ENCODE measurements at places on chromosomes 6 and 20.
A peak's percentile ranks its signal among the peaks of the same experiment; 100 is the strongest.

- DNase-seq = peak; percentile 63
Observed at GRCh38 chr6:32668226-32668747, 1.8 kb upstream of the HLA-DQB1 start.

DNA sequence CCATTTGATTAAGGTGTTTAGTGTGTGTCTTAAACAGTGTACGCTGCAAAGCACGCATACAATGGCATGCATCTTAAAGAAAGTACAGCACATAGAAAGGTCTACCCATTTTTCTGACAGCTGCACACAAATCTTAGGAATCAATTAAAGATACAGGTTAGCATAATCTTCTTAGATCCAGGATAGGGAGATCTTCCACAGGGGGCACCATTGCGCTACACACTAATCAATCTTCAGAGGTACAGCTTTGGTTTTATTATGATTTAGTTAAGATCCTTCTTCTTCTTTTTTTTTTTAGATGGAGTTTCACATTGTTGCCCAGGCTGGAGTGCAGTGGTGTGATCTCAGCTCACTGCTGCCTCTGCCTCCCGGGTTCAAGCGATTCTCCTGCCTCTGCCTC, 63.7 kb upstream of the BEND3 start:
- DNase-seq = no peak

- no peak for DNase-seq
Observed at GRCh38 chr20:59743767-59744485, 139.6 kb downstream of the PHACTR3 start.

DNA sequence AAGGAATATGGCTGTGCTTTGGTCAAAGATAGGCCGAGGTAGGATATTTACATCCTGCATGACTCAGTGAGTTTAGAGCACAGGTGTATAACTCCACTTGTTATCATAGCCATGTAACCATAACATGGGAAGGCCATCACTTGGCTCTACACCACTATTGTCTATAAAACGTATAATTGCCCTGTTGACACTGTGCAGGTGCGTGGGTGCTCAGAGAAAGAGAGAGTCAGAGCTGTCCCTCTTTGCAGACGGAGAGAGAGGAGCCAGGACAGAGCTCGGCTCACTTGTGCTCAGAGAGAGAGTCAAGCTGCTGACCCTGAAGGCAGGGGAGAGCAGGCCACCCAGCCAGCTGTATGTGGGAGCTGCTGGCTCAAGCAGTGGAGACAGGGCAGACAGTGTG, 46.0 kb downstream of the OR2B6 start:
- no peak for DNase-seq

- peak; percentile 42 for DNase-seq
Observed at GRCh38 chr6:32432050-32432450, 7.6 kb upstream of the HLA-DRA start.

DNA sequence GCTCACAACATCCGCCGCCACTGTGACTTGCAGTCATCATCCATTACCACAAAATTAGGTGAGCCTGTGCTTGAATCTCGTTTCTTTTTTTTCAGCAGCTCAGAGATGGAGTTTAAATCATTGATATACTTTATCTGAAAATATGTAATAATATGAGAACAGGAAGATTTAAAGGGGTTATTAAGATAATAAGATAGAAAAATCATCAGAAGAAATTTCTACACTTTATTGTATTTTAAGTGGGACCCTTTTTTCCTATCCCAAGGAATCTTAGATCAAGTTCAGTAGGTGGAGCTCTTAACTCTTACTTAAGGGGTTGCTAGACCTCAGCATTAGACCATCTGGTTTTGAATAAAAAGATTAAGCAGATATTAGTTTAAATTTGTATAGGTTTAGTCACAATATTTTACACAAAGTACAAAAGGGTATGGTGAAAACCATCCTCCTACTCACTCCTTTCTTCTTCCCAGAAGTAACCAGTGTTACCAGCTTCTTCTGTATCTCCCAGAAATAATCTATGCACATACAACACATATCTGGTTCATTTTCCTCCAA, 9.4 kb upstream of the NCOA7 start:
- no peak for DNase-seq

- DNase-seq = peak; percentile 64
Observed at GRCh38 chr6:44268095-44268628, 2.1 kb upstream of the TMEM151B start.

- peak; percentile 21 for DNase-seq
Observed at GRCh38 chr20:6122873-6123648, at the start of gene FERMT1. Gene FERMT1, minus strand, starts transcription at chr20:6123030. Its CDS starts 3,476 bp downstream, at chr20:6119554.

- no peak for DNase-seq
Observed at GRCh38 chr6:137426007-137426689, 68.0 kb downstream of the OLIG3 start.

- peak; percentile 34 for DNase-seq
Observed at GRCh38 chr20:49245921-49246740, 26.9 kb downstream of the DDX27 start.

- DNase-seq = no peak
Observed at GRCh38 chr6:7998103-7998725, 66.0 kb downstream of the BLOC1S5 start.

DNA sequence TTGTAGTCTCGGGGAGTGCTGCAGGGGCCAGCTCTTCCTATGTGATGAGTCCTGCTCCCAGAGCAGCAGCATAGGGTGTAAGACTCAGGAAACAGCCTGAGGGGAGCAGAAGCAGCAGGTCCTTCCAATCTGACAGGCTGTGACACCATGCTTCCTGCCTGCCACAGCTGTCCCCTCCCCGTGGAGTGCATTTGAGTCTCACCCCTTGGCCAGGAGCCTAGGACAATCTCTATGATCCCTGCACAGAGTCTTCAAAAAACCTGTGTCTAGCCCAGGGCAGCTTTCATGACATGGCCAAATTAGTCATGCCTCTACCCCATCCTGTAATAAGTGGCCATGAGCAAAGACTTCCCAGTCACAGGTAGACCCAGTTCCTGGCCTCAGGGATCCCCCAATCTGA, 23.1 kb upstream of the LRFN2 start:
- DNase-seq = no peak

- DNase-seq = no peak
Observed at GRCh38 chr6:78525976-78526375, 341.4 kb upstream of the IRAK1BP1 start.

DNA sequence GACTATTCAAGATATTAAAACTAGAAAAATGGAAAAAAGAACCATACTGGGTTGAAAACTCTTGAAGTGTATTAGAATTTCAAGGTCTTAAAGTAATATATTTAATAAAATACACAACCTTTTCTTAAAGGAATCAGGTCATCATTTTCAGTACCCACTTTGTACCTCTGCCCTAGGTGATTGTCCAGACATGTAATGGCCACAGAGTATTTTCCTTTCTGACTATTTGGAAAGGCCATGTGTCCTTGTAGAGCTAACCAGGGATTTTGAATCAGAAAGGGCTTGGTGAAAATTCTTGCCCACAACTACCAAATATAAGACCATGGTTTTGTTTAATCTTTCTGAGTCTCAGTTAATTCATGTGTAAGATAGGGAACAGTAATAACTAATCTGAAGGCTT, 91.4 kb upstream of the MLIP start:
- DNase-seq = no peak

DNA sequence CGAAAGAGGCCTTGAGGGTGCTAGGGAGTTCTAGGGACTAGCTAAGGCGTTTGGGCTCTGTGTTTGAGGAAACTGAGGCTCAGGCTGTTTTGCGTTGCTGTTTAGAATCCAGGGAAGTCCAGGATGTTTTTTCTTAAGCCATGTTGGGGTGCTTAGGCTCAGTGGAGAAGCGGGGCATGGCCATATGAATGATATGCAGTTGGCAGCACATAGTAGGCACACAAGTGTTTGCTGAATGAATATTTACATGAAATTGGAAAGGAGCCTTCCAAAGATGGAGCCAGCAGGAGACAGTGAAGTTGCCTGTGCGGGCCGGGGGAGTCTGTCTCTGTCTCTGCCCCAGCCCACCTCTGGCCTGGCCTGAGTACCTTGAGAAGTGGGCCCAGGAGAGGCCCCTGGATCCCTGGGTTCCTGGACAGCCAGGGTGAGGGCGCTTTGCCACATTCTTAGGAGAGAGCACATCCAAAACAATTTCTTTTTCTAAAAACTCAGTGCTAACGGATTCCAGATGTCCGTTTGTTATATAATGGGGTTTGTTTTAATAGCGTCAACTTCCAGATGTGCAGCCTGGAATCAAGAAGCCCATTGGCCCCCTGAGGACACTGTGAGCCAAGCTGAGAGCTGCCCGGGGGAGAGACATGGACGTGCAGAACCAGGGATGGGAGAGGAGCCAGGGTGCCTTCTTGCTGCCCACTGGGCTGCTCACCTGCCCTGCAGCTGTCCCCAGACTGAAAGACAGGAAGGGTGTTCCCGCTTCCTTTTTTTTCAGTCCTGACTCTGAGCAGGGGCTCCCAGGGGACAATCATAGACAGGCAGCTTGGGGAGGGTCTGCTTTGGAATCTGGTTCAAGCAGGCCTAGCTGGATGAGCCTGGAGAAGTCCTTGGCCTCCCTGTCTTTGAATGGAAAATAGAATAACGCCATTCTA, 20.1 kb upstream of the EMILIN3 start:
- DNase-seq = no peak

GRCh38 chr6:147986846-147987245, 355.8 kb upstream of the SASH1 start:
- DNase-seq = no peak

- no peak for DNase-seq
Observed at GRCh38 chr6:52125139-52125538, 37.7 kb upstream of the PKHD1 start.

DNA sequence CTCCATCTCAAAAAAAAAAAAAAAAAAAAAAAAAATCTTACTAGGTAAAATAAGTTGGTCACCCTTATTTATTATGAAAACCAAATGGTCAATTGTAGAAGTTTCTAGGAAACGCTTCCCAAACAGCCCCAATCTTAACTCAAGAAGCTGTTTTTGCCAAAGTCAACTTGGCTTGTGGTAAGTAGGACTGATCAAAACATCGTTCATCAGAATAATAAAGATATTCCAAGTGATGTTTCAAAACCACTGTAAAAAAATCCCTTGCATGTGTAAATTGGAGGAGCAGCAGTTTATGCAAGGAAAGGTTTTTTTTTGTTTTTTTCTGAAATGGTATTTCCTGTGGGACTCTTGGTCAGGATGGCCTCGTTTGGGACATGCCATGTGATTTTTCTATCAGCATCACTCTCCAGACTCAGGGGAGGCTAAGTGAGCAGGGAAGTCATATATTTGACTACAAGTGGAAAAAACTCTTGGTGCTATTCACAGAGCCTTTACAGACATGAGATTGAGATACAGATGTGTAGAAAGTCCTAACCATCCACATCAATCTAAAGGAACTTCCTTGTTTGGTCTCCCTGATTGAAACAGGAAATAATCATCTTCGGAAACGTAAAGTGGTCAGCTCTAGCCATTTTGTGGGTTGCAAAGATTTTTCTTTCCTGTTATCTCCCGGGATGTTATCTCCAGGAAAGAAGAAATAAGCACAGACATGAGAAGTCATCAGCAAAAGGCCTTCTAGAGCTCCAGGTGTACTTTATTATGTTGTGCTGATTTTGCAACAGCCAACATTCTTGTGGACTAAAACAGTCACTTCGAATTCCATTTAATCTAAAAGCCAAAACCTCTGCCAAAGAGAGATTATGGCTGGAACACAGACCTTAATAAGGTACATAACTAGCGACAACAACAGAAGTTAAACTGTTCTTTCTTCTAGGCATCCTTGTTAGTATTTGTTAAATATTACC, 177.8 kb downstream of the EDN1 start:
- no peak for DNase-seq

GRCh38 chr6:145042559-145042958, 692.8 kb downstream of the EPM2A start:
- no peak for DNase-seq

GRCh38 chr6:154916857-154917256, 78.3 kb upstream of the TIAM2 start:
- no peak for DNase-seq

- peak; percentile 53 for DNase-seq
Observed at GRCh38 chr6:160930547-160931377, 60.8 kb upstream of the MAP3K4 start.

- no peak for DNase-seq
Observed at GRCh38 chr6:4678506-4679300, 97.5 kb upstream of the CDYL start.

DNA sequence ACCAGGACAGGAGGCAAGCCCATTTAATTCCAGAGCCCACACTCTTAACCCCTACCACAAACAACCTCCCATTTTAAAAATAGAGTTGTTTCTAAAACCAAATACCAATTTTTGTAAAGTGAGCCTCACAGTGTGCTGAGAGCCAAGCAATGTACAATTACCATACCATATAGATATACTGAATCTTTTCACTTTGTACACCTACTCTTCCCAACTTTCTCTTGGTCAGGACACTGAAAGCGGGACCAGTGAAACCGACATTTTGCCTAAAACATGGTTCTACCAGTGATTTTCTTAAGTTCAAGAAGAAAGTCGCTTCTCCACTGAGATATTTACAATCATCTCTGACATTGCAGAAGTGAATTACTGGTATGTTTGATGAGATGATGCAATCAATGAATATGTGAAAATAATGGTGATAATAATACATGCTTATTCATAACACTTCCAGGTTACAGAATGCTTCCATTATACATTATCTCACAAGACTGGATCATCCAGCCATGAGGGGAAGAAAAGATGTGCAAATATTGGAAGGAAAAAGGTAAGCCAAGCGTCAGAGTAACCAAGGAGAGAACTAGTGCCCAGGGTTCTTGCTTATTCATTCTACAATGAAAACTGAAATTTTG, 74.1 kb downstream of the HIVEP2 start:
- DNase-seq = no peak

- DNase-seq = no peak
Observed at GRCh38 chr20:35772563-35773058, 796 bp downstream of the PHF20 start.

Measured in activated CD4-positive, alpha-beta T cell treated with anti-CD3 and anti-CD28 coated beads, Interleukin-2, Interleukin-4, amounts not matched to agents 100 ng/mL and 50 ng/mL, durations not matched to agents 16 hours and 8 hours (primary cell).